ENCODE measurements at places on chromosomes 3 and 15.

- no peak for DNase-seq
Observed at GRCh38 chr3:143151004-143151731, 31.6 kb downstream of the CHST2 start.

DNA sequence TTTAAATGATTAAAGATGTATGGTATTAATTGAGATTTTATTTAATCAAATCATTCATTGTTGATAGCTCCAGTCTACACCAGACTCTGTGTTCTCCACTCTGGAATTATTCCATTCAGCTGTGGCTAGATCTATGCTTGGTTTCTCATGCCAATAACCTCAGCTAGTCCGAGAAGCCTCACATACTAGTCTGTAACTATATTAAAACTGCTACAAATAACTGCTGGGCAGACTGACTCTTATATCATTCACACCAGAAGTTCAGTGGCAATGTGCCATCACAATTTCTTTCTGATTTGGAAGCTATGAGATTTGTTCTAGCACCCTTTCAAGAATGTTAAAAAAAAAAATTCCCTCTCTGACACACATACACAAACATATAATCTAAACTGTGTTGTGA is 947.3 kb downstream of the ROBO1 start:
- DNase-seq = no peak

GRCh38 chr3:138114988-138115971 is at the start of gene DZIP1L:
DZIP1L (minus strand) TSS chr3:138115608; CDS start chr3:138103971, 11,637 bp downstream.
- no peak for DNase-seq

GRCh38 chr15:94582368-94582767 is 351.0 kb downstream of the MCTP2 start:
- no peak for DNase-seq
